ENCODE measurements at places on chromosomes 5 and 9.
A peak's percentile ranks its signal among the peaks of the same experiment; 100 is the strongest.

DNA sequence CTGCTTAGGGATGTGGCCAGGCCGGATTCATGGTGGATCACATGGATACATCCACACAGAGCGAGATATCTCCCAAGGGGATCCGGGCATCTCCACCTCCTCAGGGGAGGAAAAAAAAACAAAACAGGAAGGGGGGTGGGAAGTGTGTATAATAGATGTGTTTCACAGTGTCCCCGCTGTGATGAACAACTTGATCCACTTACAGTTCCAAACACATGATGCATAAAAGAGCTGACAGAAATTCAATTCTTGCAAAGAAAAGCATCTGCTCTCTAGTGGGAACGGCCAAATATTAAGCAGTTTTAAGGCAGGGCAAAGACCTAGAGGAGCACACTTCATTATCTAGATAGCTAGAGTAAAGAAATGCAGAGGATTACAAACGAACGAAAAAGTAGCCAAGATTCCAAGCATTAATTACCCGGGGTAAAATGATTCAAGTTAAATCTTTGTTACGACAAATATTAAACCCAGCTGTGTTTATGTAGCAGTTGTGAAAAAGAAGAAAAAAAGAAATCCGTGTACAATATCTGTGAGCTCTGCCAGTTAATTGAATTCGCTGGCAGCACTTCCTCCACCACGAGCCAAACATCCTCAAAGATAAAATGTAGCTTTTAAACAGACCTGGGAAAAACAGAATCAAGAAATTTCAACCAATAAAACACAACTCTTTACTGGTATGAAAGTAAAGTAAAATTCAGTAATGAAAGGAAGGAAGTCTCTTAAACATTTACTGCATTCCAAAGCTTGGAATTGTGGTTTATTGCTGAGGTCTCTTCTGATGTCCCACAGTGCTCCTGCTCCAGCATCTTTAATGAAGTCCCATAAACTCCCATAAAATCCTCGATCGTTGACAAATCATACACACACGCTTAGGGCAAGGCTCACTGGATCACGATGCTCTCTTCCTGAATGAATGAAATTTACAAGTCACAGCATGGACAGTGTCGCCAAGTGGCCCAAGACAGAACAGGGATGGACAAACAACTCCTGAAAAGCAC lies 213.0 kb downstream of the CRB2 start:
- no peak for DNase-seq

GRCh38 chr5:123997462-123998215 lies 485.7 kb downstream of the CSNK1G3 start:
- DNase-seq: peak; percentile 83

DNA sequence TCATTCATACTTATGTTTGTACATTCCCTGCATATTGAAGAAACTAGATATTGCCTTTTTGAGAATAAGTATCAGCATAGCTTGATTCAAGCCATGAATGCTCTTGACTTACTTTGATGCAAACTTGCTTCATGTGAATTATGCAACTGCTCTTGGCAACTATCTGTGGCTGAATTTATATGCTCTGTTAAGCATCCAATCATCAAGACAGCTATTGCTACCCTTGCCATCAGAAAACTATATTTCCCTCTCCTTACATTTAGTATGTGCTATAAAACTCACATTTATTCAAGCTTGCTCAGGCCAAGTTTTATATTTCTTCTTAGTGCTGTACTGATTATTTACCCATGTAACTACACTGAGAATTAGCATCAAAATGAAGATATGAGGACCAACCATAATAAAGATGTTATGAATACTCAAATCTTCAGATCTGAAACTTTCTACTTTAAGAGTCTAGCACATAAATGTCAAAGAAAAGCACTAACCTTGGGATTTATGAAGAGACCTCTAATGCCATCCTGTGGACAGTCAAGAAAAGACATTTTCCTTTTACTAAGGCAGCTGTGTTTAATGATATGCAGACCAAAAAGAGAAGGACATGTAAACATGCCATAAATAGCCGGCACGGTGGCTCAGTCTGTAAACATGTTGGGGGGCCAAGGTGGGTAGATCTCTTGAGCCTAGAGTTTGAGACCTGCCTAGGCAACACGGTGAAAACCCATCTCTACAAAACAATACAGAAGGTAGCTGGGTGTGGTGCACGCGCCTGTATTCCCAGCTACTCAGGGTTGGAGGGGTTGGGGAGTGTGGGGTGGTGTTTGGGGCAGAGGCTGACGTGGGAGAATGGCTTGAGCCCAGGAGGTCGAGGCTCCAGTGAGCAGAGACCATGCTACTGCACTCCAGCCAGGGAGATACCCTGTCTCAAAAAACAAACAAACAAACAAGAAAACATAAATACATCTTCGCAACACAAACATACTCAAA lies 267.0 kb upstream of the TYRP1 start:
- DNase-seq: peak; percentile 55

- no peak for DNase-seq
Observed at GRCh38 chr5:31036411-31036810, 157.1 kb upstream of the CDH6 start.

DNA sequence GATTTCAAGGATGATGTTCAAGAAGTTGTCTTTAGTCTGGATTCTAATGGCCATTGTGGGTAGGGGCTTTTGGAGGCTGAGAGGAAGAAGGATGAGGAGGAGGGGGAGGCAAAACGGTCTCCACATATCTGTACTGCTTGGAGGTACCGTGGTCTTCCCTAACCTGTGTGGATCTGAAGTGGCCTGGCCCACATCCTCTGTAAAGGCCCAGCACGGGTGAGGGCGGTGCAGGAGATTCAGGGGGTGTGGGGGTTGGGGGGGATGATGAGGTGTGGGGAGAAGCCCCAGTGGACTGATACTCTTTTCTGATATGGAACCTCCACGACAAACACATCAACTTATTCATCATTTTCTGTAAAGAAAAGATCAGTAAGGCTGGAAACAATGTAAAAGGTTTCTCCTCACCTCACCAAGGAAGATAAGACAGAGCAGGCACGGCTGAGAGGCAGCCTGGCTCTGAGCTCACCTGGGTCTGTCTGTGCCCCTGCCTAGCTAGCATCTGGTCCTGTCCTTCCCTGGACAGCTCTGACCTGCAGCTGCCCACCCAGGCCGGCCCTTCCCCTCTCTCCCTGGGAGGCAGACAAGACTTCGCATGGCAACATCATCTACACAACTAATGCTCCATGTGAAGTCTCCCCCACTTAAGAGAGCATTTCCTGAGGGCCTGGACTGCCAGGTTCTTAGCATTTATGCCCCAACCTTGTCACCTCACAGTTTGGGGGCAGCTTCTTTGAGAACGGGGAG lies 5.6 kb upstream of the IL3 start:
- no peak for DNase-seq

DNA sequence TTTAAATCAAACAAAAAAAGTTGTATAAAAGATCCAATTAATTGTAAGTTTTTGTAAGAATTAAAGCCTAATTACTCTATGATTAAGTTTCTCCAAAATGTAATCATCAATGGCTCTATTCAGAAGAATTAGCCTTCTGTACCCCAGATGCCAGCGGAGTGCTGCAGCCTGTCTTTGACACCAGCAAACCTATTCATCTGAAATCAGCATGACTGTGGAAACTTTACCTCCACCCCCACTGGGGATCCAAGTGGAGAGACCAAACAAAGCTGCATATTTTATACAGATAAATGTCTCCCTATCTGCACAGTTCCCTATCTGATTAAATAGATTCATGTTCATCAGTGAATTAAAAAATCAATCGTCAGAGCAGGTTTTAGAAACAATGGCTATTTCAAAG lies 426.8 kb downstream of the KIAA0825 start:
- DNase-seq: no peak

DNA sequence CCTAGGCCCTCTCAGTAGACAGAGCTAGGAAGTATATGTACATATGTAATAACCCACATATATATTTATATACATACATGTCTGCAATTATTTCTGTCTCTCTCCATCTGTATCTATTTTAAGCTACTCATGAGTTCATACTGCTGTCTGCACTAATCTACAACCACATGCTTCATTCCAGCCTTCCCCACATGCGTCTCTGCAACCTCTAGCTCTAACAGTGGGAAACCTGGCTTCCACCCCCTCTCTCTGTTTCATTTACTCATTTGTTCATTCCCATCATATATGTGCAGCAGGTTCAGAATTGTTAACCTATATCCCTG lies 23.3 kb downstream of the DCANP1 start:
- DNase-seq: no peak

- peak; percentile 80 for DNase-seq
Observed at GRCh38 chr5:107330903-107331302, 339.8 kb downstream of the EFNA5 start.
